ENCODE measurements at places on chromosomes 5 and 9.

DNA sequence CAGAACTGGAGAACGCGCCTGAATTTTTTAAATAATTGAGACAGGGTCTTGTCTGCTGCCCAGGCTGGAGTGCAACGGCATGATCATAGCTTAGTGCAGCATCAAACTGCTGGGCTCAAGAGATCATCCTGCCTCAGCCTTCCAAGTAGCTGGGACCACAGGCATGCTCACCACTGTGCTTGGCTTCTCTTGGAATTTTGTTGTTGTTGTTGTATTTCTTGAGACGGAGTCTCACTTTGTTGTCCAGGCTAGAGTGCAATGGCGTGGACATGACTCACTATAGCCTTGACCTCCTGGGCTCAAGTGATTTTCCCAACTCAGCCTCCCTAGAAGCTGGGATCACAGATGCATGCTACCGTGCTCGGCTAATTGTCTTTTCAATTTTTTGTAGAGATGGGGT is 58.4 kb upstream of the DAB2IP start:
- no peak for DNase-seq

- no peak for DNase-seq
Observed at GRCh38 chr5:80871541-80871961, 88.6 kb upstream of the RASGRF2 start.

GRCh38 chr9:75041041-75041440 is 12.9 kb upstream of the CARNMT1 start:
- no peak for DNase-seq

DNA sequence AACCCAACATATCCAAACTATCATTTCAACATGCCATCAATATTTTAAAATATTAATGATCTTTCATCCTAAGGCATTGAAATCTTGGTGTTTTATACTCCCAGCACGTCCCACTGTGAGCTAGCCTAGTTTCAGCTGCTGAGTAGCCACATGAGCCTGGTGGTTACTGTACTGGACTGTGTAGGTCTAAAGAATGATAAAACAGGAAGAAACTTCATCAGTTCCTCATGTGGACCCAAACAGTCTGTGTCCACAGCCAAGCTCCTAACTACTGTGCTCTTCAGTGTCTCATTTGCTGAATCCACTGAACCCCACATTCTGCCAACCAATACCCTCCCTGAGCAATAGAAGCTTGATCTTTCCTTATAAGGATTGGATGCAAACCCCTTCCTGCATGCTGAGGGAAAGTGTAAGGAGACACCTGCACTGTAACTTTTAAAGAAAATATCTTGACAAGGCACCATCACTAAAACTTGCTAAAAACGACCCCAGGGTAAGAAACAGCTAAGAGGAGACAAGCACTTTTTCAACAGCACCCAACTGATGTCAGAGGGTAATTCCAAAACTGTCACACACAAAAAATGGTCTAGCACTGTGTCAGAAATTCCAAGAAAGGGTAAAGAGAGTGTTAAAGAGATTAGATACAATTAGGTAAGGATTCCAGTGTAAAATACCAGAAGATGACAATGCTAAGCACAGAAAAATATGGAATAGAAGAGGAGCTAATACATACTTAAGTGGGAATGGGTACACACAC is 126.9 kb downstream of the SPOCK1 start:
- no peak for DNase-seq

DNA sequence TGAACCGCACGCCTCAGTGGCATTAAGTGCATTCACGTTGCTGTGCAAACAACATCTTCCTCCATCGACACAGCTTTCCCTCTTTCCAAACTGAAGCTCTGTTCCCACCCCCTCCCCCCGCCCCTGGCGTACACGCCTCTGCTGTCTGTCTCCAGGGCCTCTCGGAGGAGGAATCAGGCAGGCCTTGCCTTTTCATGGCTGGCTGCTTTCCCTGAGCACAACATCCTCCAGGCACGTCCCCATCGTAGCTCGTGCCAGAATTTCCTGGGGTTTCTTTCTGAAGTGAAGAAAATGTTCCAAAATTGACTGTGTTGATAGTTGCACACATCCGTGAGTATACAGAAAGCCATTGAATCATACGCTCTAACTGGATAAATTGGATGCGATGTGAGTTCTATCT is 22.3 kb upstream of the TMEM250 start:
- DNase-seq, result no peak

GRCh38 chr9:96361668-96362067 is 21.8 kb downstream of the SLC35D2 start:
- no peak for DNase-seq

DNA sequence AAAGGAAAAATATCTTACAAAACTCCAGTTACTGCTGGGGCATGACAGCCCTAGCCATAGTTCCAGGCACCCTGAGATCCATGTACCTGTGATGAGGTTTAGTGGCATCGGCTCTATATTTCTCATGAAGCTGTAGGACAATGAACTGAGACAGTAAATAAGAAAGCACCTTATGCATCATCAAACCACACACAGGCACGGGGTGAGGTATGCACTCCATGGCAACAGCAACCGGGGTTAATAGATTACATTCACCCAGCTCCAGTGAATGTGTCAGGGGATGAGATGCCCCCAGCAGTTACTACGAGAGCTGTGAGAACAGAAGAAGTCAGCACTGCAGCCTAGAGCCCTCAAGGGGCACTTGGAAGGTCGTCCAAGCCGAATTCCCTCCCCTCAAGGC is 162.0 kb upstream of the S1PR3 start:
- DNase-seq, result no peak

- DNase-seq, result no peak
Observed at GRCh38 chr5:154788212-154788611, 33.0 kb downstream of the LARP1 start.

- DNase-seq, result no peak
Observed at GRCh38 chr9:38112049-38112448, 43.0 kb upstream of the SHB start.

GRCh38 chr9:131773911-131774379 is 34.1 kb upstream of the RAPGEF1 start:
- peak; percentile 20 for DNase-seq

- DNase-seq, result peak; percentile 63
Observed at GRCh38 chr9:19161257-19162025, 34.1 kb upstream of the PLIN2 start.

GRCh38 chr5:74616236-74617146 is 24.0 kb downstream of the ENC1 start:
- DNase-seq, result no peak

DNA sequence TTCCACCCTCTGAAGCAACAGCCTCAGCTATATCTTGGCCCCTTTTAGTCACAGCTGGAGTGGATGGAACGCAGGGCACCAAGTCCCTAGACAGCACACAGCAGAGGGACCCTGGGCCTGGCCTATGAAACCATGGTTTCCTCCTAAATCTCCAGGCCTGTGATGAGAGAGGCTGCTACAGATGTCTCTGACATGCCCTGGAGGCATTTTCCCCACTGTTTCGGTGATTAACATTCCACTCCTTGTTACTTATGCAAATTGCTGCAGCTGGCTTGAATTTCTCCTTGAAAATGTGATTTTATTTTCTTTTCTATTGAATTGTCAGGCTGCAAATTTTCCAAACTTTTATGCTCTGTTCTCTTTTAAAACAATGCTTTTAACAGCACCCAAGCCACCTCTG is 384.8 kb downstream of the PRR16 start:
- DNase-seq, result no peak

GRCh38 chr9:133569891-133570690 is 35.6 kb downstream of the ADAMTSL2 start:
- no peak for DNase-seq

- no peak for DNase-seq
Observed at GRCh38 chr9:93298498-93299417, 114.8 kb downstream of the WNK2 start.

DNA sequence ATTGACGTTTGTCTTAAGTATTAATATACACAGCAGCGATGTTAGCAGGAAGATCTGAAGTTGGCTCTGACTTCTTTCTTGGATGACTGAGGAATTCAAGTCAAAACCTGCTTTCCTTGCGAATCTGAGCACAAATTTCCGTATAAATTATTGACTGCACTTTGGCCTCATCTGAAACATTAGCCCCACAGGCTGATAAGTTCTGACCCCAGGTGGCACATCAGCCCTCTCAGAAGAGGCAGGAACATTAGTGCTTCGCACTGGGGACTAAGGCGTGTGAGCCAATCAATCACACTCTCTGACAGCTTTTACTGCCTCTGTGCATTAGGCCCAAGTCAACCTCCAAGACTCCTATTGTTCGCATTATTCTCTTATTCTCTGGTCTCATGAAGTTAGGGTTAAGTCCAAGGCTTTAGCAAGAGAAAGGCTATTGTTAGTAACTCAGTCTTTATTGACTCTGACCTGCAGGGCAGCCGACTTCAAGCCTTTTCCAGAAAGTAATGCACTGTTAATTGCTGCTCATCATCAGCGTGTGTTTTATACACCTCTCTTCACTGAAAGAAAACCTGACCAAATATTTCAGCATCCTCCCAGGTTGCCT is 84.2 kb downstream of the ZNF608 start:
- no peak for DNase-seq

- DNase-seq, result no peak
Observed at GRCh38 chr9:129291041-129291501, 113.0 kb upstream of the IER5L start.

DNA sequence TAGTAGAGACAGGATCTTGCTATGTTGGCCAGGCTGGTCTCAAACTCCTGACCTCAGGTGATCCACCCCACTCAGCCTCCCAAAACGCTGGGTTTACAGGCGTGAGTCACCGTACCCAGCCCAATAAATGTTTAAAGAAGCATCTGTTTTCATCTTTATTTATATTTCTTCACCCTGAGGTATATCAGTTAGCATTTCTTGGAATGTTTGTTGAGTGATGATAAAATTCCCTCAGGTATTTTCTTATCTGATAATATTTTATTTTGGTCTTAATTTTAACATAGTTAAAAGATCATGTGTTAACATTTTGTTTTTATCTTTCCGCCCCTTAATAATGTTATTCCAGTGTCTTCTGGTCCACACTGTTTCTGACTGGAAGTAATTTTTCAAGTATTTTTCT is 839.6 kb upstream of the CDH10 start:
- DNase-seq, result no peak

- no peak for DNase-seq
Observed at GRCh38 chr5:79263290-79263689, 27.4 kb downstream of the JMY start.

GRCh38 chr5:143023411-143024096 is 253.4 kb downstream of the ARHGAP26 start:
- no peak for DNase-seq

Data from CD4-positive, alpha-beta T cell treated with Interleukin-1 beta for 1 hour (primary cell).